ENCODE measurements at places on chromosomes 12 and 14. TPM values are rescaled to one million over a fixed set of nuclear protein-coding genes. Genes with fewer than 3 reads are reported as not detected.

DNA sequence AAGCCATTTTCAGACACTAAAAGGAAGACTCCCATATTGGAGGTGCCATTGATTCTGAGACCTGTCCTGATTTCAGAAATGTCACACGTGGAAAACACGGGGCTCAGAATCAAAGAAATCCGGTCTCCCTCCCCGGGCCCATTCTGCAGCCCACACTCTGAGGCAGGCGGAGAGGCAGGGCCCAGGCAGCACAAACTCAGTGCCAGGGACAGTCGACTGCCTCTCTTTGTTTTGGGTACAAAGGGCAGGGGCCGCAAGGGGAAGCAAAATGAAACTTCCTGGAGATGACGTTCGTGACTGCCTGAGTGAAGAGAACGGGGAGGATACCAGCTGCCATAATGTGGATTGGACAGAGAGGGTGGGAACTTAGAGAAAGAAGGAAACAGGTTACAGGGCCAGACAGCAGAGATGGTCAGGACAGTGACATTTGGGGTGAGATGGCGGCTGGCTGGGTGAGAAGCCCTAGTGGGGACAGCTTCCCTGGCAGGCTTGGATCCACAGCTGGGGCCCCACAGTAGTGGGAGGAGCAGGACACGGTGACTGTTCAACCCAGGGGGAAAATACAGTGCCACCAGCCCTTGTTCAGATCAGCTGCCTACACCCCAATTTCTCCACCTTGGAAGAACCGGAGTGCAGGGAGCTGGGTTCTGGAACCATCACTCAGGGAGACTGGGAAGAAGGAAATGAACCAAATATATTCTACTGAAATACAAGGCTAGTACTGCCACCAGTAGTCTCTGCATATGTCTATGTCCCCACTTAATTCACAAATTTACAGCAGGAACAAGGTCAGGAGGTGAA, 8.1 kb downstream of the GAPDH start:
- H3K36me3 ChIP-seq = peaks cover 6% of the 10 kb centered on the region
- no peak overlapping the region for H3K4me3 ChIP-seq
- peak overlapping the region; percentile 93 for H3K27ac ChIP-seq

DNA sequence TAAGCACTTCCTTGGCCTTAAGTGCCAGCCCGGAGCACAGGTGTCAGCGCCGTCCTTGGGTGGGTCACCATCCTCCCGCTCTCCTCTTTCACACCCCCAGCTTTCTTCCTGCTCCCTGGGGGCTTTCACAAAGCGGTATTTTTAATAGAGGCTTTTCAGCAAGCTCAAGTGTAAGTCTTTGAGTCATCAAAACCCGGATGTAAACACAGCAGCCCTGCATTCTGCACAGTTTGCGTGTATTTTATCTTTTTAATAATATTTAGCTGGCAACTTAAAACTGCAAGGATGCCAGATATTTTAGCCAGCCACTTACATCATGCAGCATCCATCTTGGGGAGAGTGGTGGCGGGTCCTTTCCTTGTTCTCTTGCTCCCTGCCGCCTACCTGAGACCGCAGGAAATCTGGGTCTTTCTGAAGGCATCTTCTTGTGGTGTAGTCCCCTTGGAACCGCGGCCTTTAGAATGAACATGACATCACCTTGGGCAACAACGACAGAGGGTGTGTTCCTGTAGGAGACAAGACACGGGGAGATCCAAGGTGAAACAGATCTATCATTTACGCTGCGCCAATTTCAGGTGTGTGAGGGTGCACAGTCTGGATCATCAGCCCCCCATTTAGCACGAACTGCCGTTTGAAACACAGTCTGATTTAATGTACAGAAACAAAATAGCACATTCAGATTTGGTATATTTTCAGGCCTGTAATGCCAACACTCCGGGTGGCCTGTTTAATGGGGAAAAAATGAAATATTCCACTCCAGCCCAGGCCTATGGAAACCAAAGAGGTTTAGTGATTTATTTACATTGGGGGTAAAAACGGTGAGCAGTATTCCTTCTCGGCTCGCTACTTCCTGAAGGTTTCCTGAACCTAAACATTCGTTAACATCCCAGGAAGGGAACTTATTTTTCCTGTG, 12.5 kb upstream of the IRF2BPL start:
- no peaks in the 10 kb centered on the region for H3K27me3 ChIP-seq
- H3K4me1 ChIP-seq = peaks cover 11% of the 10 kb centered on the region
- H3K27ac ChIP-seq = peak overlapping the region; percentile 47
- peak overlapping the region; percentile 2 for H3K4me3 ChIP-seq
- DNase-seq = peak; percentile 52

DNA sequence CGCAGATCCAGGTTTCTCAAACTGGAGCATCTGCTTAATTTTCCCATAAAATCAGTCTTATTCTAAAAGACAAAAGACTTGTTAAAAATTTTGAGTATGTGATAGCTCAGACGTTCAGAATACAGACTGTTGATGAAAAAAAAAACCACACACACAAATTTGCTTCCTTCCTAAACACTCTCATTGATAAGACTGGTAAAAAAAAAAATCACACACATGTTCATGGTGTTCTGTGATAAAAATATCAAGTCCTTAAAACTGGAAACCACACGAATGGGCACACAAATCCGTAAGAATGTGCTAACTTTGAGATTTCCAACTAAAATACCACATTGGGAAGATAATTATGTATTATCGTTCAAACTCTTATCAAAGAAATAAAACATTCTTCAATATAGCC, 6.7 kb upstream of the ARID4A start:
- no peaks in the 10 kb centered on the region for H3K4me1 ChIP-seq
- H3K27me3 ChIP-seq = no peaks in the 10 kb centered on the region
- H3K4me3 ChIP-seq = no peak overlapping the region

Gene RDH16
- polyA plus RNA-seq = 0.12 TPM

Gene CHGA
- polyA plus RNA-seq = 1,234 TPM

All from small intestine (tissue), 16 donors.